ENCODE measurements at places on chromosomes 12 and 14.
A peak's percentile ranks its signal among the peaks of the same experiment; 100 is the strongest.

DNA sequence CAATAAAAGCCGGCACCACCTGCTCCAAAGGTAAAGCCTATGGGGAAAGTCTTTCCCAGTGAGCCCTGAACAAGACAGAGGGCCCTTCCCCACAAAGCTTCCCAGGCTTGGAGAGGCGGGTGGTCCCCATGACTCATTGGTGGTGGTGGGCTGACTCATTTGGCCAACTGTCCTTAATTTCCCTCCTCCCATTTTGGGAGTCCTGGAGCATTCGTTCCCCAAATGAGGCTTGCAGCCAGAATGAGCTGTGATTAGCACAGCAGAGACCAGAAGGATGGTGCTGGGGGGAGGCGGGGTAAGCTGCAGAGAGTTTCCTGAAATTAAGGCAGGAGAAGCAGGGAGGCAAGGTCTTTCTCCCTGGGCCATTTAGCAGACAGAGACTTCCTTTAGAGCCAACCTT, 241.7 kb downstream of the DPF3 start:
- DNase-seq, result no peak

DNA sequence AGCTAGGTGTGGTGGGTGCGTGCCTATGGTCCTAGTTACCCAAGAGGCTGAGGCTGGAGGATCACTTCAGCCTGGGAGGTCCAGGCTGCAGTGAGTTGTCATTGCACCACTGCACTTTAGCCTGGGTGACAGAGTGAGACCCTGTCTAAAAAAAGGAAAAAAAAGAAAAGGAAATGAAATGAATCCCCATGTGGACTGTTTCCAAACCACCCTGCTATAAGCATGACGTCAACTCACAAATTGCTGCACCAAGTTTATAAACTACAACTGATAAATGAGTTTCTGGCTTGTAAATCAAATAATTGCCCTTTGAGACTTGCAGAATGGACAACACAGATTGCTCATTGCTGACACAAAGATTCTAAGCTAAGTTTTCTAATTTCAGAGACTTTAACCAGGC, 51.0 kb upstream of the STK38L start:
- DNase-seq, result no peak

GRCh38 chr14:103022002-103022684, 35.2 kb downstream of the CDC42BPB start:
- DNase-seq, result no peak

GRCh38 chr12:59650588-59651228, 54.9 kb downstream of the SLC16A7 start:
- no peak for DNase-seq

GRCh38 chr12:92540782-92541423, 161.9 kb upstream of the PLEKHG7 start:
- no peak for DNase-seq

DNA sequence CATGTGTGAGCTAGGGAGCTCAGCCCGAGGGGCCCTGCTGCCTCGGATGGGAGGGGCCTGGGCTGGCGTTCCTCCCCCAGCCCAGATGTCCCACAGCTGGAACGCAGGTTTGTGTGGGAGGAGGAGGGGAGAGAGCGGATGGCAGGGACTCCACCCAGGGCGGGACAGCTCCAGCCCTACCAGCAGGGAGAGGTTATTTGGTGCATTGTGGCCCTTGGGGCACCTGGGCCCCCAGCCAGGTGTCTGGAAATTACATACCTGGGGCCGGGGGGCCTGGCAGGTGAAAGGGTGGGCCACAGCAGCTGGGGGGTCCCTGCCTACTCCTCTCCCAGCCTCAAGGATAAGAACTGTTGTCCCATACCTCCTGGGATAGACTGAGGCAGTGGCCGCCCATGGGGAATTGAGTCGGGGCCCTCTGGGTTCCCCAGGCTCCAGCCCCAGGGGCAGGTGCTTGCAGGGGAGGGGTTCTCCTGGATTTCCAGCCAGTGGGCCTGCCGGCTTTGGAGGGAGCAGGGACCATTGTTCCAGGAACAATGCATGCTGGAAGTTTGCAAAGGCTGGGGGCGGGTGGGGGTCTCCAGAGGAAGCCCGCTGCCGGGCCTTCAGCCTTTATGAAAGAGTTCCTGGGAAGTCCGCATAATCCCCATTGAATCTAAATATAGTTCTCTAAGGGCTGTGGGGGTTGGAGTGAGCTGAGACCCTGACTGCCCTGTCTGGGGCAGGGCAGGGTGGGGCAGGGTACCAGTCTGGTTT, 1.2 kb downstream of the KIF26A start:
- DNase-seq, result no peak

GRCh38 chr14:77562681-77563080, 53.8 kb downstream of the SPTLC2 start:
- DNase-seq, result no peak

- DNase-seq, result no peak
Observed at GRCh38 chr12:46412857-46413256, 40.3 kb upstream of the SLC38A2 start.

GRCh38 chr14:29354486-29354885, 573.2 kb downstream of the PRKD1 start:
- DNase-seq, result no peak

GRCh38 chr12:68807576-68808387, at the start of gene MDM2:
TSS of gene MDM2 (plus strand) at chr12:68808177. CDS start at chr12:68808478, 301 bp downstream.
- DNase-seq, result peak; percentile 96

- DNase-seq, result no peak
Observed at GRCh38 chr12:128165387-128165786, 101.6 kb upstream of the TMEM132C start.

- no peak for DNase-seq
Observed at GRCh38 chr12:131535779-131536178, 175.1 kb upstream of the SFSWAP start.

DNA sequence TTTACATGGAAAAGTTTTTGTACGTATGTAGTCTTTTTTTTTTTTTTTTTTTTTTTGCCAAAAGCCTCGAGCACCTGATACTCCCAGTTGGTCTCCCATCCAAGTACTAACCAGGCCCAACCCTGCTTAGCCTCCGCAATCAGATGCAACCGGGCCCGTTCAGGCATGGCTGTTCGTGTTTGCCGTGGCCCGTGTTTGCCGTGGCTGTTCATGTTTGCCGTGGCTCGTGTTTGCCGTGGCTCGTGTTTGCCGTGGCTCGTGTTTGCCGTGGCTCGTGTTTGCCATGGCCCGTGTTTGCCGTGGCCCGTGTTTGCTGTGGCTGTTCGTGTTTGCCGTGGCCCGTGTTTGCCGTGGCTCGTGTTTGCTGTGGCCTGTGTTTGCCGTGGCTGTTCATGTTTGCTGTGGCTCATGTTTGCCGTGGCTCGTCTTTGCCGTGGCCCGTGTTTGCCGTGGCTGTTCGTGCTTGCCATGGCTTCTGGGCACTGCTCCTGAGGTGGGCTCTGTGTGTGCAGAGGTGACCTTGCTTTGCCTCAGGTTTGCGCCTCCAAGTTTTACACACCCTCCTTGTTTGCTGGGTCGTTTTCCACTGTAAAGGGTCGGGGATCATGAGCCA, 26.8 kb upstream of the MMP17 start:
- DNase-seq, result no peak

DNA sequence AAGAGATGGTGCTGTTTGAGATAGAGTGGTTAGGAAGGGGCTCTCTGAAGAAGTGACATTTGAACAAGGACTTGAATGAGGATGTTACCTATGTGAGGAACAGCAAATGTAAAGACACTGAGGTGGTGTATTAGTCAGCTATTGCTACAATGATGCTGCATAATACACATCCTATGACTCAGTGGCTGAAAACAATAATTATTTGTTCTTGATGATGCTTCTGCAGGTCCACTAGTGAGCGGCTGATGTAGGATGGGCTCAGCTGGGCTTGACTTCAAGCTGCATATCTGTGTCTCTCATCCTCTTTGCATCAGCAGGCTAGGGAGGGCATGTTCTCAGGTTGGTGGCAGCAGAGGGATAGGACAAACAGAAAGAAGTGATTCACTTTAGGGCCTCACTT, 21.4 kb upstream of the CLMN start:
- DNase-seq, result no peak

- no peak for DNase-seq
Observed at GRCh38 chr12:74775276-74775675, 237.6 kb downstream of the ATXN7L3B start.

- DNase-seq, result no peak
Observed at GRCh38 chr12:113939867-113940266, 26.3 kb downstream of the RBM19 start.

DNA sequence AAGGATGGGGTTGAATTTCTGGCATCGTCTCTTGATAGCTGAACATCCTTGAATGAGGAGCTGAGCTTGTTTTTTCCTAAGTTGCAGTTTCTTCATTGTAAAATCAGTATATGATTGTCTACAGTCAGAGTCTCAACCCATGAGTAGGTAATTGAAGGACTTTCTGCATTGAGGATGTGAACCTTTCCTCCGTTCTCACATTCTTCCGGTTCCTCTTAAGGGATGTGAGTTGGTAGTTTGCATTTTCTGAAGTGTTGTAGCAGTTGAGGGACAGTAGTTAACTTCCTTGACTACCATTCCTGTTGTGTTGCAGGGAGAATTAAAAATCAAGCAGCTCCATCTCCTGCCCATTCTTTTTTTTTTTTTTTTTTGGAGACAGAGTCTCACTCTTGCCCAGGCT, 19.1 kb downstream of the TPCN1 start:
- no peak for DNase-seq

- DNase-seq, result no peak
Observed at GRCh38 chr14:92558319-92558718, 44.7 kb downstream of the RIN3 start.

DNA sequence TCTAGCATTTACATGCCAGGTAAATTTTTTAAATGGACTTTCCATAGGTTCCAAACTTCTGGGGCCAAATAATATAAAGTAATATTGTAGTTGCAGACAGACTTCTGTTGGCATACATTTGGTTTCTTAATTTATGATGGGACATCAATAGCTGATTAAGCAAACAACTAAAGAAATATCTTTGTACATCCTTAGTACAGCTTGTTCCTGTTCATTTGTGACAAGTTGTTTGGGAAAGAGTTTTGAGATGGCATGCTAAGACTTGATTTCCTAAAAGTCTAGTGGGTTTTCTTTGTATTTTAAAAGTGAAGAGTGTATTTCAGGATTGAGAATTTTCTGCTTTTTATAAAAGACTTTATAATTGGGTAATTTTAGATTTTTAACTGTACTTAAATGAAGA, 41.0 kb downstream of the CCDC91 start:
- no peak for DNase-seq

GRCh38 chr14:40188006-40188405, 755.8 kb upstream of the FBXO33 start:
- no peak for DNase-seq

DNA sequence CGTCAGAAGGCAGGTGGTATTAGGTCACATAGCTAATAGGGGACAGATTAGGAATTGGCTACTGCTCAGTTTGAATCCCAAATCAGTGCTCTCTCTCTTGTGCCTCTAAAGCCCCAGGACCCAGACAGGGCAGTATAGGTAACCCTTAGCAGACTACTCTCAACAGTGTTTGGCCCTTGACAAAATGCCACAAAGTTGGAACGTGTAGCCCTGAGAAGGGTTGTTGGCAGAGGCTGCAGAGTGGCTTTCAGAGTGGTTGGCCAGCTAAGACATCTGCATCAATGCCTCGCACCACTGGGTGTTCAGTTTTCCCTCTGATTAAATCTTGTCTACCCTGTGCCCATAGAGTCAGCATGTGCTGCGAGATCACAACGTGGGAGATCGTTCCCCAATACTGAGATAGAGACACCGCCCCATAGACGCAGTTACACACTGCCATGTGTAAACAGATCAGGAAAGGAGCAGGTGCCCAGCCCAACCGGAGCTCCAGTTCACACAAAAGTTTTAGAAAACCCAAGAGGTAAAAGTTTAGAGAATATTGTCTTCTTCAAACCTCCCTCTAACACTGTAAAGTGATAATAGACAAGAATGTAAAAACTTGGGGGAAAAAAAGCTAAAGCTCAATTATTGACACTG, 48.3 kb downstream of the EML1 start:
- DNase-seq, result no peak

GRCh38 chr12:12645485-12645884, 33.8 kb downstream of the CREBL2 start:
- DNase-seq, result no peak

GRCh38 chr12:15044471-15044870, 71.6 kb downstream of the PDE6H start:
- no peak for DNase-seq

DNA sequence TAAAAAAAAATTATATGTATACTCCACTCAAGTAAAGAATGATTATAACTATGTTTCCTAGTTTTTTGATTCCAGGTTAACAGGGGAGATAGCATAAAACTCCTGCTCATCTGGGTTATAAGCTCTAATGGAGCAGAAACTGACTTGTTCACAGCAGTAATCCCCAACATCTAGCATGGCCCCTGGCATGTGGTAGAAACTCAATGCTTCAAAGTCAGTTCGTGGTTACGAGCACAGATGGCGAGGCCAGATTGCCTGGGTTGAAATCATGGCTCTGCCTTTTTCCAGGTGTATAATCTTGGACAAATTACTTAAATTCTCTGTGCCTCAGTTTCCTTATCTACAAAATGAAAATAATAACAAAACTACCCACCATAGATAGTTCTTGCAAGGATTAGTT, 183.8 kb downstream of the TTC7B start:
- no peak for DNase-seq

GRCh38 chr12:110280779-110281548, at the start of gene ATP2A2:
TSS of gene ATP2A2 (plus strand) at chr12:110281247. CDS start at chr12:110281790, 543 bp downstream.
- peak; percentile 85 for DNase-seq

GRCh38 chr14:105250986-105251385, 2.7 kb downstream of the BTBD6 start:
- DNase-seq, result no peak

DNA sequence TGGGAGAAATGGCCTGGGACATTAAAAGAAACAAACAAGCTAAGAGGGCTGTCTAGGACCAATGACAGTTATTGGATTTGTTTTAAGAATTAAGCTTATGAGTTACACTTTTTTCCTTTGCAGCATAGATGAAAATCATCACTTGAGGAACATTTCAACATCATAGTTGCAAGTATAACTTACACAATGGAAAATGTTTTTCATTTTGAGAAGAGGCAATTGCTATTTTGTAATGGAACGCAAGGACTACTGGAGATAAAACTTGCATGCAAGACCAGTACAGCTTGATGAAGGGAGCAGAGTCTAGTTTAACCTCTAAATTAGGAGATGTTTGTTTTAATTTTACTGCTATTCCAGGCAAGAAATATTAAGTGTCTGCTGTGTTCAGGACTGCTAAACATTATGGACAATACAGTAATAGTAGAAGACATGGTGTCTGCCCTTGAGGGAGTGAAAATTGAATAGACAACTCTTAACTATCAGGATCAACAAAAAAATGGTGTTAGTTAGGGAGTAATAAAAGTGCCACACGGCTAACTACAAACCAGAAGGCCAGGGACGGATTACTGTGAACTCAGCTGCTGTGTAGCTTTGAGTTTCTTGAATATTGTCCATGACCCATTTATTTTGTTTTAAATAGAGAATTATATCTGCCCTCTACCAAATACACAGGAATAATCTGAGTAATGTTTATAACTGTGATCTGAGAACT, 374.5 kb downstream of the RAD51B start:
- no peak for DNase-seq

Measured in stimulated activated CD8-positive, alpha-beta memory T cell treated with anti-CD3 and anti-CD28 coated beads, Interleukin-15, amount 100 ng/mL, for 48 hours (primary cell).